ENCODE measurements at places on chromosomes 2 and 18. TPM values are rescaled to one million over a fixed set of nuclear protein-coding genes. Genes with fewer than 3 reads are reported as not detected.

NT5C1B gene
- total RNA-seq, result not detected

ACTG2 gene
- total RNA-seq, result 1.8 TPM

CRYGC gene
- not detected for total RNA-seq

MYO3B gene
- total RNA-seq, result 0.36 TPM

MFSD2B gene
- total RNA-seq, result 0.36 TPM

All from melanocyte of skin (primary cell).